ENCODE measurements at places on chromosomes 3 and 15.

DNA sequence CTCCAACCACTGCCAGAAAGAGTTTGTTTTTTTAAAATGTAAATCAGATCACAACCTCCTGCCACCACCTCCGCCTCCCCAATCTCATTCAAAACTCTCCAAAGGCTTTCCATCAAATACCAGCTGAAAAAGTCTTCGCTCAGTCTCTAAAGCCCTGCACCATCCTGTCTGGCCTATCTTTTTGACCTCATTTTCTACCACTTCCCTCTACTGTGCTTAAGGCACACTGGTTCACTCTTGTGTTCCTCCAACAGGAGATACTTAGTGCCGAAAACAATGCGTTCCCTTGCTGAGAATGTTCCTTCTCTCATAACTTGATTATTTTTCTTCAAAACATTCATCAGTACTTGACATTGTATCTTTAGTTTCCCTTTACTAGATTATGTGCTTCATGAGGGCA is 3.5 kb downstream of the BTBD1 start:
- DNase-seq: no peak

DNA sequence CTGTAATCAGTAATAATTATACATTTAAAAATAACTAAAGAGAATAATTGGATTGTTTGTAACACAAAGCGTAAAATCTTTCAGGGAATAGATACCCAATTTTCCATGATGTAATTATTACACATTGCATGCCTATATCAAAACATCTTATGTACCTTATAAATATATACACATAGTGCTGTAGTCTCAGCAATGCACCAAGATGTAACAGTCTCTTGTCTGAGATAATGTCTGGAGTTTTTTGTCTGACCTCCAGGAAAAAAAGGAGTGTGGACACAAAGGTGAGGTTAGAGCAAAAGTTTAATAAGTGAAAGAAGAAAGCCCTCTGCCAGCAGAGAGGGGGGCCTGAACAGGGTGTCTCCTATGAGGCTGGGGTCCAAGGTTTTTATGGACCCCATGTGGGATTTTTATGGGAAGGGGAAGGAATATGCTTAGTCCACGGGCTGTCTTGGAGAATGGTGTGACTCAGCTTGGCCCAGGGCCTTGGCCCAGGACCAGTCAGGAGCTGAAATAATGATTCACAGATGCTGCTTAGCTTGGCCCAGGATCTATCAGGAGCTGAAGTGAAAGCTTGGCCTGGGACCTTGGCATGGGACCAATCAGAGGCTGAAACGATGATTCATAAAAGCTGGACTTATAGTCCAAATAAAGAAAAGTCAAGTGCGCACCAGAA is 545.0 kb downstream of the ZPLD1 start:
- peak; percentile 98 for DNase-seq

DNA sequence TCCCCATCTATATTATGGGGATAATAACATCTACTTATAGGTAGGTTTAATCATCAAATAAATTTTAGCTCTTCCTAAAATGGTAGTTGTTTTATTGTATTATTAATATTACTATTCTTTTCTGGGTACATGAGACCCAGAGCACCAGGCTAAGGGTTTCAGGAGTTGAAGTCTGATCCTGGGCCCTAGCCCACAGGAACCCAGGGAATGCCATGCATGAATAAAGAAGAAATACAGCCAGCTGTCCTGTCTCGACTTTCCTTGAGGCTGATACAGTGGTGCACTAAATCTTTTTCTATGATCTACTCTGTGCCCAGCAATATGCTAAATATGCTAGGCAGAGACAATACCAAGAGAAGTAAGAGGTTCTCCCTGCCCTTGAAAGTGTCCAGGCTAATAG is 72.1 kb upstream of the ATP2C1 start:
- DNase-seq: no peak

DNA sequence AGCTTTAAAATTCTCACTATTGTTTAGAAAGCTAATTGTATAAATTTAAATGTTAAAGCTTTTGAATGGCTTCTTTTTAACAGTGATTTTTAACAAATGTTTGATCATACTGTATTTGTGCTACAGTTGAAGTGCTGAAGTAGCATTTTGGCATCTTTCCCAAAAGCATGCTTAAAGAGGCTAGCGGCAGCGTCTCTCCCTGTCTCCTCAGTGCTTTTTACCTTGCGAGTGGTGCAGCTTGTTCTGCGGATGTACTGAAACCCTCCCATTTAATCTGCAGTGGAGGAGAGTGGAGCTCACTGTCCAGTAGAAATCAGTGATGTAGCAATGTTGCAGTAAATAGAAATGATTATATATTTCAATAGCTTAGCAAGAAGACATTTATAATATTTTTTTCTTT is 43.7 kb downstream of the LRRC49 start:
- DNase-seq: peak; percentile 52

DNA sequence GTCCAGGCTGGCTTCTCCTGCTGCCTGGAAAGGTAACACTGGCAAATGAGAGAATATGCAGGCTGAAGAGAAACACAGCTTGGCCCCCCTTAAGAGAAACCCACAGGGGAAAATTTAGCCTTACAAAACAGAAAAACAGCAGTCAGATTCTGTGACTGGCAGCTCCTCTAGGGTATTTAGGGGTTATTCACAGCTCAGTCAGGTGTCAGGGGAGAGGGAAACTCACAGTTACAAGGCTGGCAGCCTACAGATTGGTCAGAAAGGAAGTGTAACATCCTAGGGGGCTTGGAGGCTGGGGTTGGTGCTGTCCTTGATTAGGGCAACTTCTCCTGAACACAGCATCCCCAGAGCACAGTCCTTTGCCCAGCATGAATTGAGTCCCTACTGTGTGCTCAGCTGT is 81.4 kb downstream of the SEMA5B start:
- no peak for DNase-seq

DNA sequence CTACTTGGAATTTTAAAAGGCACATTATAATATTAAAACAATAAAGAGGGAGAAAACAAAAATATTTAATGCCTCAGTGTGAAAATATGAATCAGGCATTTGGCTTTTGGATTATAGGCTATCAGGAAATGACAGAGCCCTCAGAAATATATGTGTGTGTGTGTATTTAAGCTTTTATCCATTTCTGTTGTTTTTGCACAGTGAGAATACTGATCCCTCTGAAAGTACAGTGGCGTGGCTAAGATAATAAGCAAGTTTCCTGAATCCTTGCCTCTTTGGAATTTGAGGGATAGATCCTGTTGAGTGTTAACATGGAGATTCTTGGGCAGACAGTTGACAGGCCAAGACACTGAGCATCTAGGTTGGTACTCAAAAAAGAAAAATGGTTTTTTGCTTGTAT is 234.8 kb upstream of the ZBTB20 start:
- no peak for DNase-seq

DNA sequence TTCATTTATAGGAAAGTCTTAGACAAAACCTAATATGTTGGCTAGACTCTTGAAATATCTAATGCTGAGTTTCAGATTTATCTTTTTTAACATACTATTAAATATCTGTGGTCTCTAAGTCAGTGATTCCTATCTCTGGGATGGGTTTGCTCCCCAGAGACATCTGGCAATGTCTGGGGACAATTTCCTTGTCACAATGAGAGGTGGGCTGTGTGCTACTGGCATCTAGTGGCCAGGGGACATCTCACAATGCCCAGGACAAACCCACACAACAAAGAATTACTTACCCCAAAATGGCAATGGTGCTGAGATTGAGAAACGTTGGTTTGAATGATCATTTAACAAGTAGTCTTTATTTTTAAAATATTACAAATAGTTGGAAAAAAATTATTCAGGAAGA is 602.1 kb downstream of the MAGI1 start:
- DNase-seq: peak; percentile 50

DNA sequence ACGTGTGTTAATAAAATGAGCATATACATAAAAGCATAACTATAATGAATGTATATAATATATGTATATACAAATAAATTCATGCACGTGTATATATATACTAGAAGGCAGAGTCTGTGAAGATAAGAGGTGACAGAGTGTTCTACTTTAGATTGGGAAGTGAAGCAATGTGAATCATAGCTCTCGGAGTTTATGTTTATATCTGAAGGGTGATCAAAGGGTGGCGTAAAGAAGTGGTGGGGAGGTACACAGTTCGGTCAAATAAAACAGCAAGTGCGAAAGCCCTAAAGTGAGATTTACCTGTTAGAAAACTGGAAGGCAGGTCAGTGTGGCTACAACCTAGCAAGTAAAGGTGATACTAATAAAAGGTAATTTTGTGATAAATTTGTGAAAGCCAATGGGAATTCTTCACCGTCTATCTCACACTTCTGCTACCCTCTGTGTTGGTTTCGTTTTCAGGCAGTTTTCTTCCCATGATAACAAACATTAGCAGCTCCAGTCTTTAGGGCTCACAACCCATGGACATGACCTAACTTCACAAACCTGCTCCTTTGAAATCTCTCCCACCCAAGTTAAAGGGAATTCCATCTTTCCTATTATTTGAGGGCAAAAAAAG is 46.7 kb upstream of the BCHE start:
- DNase-seq: no peak

- DNase-seq: no peak
Measured at GRCh38 chr15:52463638-52464037, 65.0 kb downstream of the MYO5A start.

DNA sequence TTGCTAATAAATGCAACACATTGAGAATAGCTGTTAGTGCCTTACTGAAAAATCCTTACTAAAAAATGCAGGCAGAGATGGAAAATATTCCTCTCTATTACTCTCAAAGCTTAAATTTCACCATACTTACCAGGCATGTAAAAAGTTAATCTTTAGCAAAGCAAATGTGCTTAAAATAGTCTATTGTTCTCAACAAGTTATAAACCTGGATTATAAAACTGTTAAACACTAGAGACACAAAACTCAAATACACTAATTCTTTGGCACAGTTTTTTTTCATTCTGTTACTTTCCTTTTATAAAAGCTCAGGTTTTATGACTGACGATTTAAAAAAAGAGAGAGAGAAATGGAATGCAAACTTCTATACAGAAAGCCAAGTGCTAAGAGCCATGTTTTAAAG is 119.8 kb downstream of the THRB start:
- DNase-seq: no peak

DNA sequence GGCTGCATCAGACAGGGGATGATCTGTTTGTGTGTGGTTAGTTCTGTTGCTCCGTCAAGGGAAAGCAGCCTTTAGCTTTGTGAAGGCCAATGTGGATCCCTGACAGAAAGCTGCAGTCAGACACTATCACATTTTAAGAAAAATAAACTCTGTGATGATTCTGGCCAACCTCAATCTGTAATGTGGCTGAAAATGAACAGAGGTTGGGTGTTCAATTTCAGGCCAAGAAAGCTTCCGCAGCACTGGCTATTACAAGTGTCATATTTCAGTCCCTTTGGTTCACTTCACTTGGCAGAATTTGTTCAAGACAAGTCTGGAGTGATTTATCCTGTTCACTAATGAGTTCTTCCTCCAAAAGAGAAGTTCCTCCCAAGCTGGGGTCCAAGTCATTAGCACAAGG is 571.8 kb upstream of the IL12A start:
- DNase-seq: peak; percentile 49

DNA sequence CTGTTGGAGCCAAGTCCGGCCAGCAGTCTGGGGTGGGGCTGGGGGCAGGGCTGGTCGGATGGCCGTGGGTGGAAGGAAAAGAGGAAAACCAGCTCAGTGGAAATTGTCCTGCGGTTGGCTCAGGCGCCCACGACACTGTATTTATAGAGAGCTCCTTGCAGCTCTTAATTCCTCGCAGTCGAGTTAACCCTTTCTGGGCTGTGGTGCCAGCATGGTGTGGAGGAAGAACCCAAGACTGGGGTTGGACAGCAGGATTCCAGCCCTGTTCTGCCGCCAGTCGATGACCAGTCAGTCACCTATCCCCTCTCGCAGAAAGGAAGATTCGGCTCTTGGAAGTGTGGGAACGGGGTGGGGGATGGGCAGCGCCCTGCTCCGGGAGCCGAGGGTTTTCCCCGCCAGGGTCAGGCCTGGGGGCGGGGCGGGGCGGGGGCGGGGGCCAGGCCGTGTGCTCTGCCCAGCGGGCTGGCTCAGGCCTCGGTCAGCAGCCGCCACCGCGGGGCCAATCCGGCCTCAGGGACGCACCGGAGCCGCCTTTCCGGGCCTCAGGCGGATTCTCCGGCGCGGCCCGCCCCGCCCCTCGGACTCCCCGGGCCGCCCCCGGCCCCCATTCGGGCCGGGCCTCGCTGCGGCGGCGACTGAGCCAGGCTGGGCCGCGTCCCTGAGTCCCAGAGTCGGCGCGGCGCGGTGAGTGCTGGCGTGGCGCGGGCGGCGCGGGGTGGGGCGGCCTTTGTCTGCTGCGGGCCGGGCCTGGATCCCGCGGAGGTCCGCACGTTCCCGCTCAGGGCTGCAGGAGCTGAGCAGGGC is at the start of gene CD276:
CD276 (plus strand) TSS at position 607 of the 804 bp plus-strand sequence. CDS start 15,257 bp downstream, outside the sequence.
- DNase-seq: peak; percentile 85

DNA sequence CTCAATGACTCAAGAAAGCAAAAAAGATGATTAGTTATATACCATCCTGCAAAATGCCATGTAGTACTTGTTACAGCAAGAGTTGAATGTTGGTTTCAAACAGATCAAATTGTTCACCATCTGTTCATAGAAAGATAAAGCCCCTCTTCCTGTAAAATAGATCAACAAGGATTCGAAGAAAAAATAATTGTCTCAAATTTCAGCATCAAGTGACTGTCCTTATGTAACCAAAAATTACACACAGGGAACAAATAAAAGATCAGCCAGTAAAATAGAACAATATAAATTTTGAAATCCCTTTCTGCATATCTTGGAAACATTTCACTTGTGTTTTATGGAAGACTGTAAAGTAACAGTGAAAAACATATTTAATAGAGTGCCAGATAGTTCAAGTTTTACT is 165.1 kb upstream of the STAC start:
- DNase-seq: no peak

- no peak for DNase-seq
Measured at GRCh38 chr15:85274315-85275050, 105.9 kb upstream of the AKAP13 start.

GRCh38 chr15:90869601-90870353 is 1.4 kb downstream of the FURIN start:
- peak; percentile 75 for DNase-seq

DNA sequence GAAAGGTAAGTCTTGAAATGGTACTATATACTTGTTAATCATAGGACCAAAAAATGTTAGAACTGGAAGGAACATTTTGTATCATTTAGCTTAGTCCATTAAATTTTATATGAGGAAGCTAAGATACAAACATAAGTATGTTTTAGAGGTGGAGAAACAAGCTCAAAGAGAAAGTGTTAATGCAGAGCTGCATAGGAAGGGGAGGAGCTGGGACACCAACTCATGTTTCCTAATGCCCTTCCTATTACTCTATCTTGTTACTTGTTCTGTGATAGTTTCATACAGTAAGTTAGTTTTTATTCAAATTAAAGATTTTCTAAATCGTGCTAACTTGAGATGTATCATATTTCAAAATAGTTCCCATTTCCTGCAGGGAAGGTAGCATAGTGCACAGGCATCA is 7.4 kb downstream of the SLC35A5 start:
- no peak for DNase-seq

DNA sequence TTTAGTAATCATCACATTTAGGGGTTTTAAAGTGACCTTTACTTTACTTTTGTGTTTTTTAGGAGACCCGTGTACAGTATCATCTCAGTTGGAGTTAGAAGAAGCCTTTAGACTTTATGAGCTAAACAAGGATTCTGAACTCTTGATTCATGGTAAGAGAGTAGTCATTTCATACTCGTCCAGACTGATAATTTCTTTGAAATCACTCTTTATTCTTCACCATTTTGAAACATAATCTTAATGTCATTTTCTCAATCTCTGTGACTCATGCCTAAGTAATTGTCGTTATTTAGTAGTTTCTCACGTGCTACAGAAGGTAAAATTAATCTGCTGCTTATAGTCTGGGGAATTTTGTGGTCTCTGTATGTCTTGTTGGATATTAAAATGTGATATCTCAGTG is 37.7 kb downstream of the PRKCI start:
- DNase-seq: no peak

- DNase-seq: no peak
Measured at GRCh38 chr3:179304605-179305004, 18.2 kb upstream of the ZNF639 start.

- no peak for DNase-seq
Measured at GRCh38 chr3:177944228-177944661, 592.0 kb upstream of the KCNMB2 start.

Measured in astrocyte of the hippocampus (primary cell).